Left ventricle myocardium inferior (tissue), 1 donor: ENCODE measurements at places on chromosomes 16 and 17. TPM values are rescaled to one million over a fixed set of nuclear protein-coding genes. Genes with fewer than 3 reads are reported as not detected.

AKAP10 gene
- 12.9 TPM for total RNA-seq

CHST4 gene
- total RNA-seq: not detected

PSMB3 gene
- 149 TPM for total RNA-seq

PHOSPHO1 gene
- 0.52 TPM for total RNA-seq

VAT1L gene
- 13.1 TPM for total RNA-seq

HOXB3 gene
- total RNA-seq: 0.91 TPM

NOD2 gene
- 0.52 TPM for total RNA-seq

SLC5A11 gene
- 0.14 TPM for total RNA-seq

CHST6 gene
- 1.4 TPM for total RNA-seq

GSG1L gene
- 3.4 TPM for total RNA-seq

MFSD11 gene
- total RNA-seq: 21.4 TPM
